ENCODE measurements at places on chromosomes 4 and X.

GRCh38 chr4:128385683-128386304 lies 98.2 kb upstream of the PGRMC2 start:
- DNase-seq = no peak

GRCh38 chr4:72118017-72118416 lies 86.2 kb downstream of the NPFFR2 start:
- no peak for DNase-seq

DNA sequence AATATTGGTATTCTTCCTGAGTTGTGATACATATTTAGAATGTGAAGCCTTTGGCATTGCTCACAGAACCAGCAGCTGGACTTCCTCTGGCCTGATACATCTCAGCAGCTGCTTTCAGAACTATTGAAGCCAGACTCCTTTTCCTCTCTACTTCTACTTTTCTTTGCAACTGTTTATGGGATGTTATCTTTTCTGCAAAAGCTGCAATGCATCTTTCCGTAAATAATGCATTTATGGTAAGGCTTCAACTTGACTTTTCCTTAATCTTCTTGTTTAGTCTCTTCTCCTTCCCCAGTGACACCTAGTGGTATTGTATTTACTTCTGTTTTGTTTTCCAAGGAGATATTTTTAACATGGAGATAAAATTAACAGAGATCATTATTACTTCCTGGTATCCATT lies 1548.7 kb downstream of the PCDH7 start:
- no peak for DNase-seq

- no peak for DNase-seq
These were observed 101.5 kb downstream of the MGST2 start for GRCh38 chr4:139767168-139767567.

DNA sequence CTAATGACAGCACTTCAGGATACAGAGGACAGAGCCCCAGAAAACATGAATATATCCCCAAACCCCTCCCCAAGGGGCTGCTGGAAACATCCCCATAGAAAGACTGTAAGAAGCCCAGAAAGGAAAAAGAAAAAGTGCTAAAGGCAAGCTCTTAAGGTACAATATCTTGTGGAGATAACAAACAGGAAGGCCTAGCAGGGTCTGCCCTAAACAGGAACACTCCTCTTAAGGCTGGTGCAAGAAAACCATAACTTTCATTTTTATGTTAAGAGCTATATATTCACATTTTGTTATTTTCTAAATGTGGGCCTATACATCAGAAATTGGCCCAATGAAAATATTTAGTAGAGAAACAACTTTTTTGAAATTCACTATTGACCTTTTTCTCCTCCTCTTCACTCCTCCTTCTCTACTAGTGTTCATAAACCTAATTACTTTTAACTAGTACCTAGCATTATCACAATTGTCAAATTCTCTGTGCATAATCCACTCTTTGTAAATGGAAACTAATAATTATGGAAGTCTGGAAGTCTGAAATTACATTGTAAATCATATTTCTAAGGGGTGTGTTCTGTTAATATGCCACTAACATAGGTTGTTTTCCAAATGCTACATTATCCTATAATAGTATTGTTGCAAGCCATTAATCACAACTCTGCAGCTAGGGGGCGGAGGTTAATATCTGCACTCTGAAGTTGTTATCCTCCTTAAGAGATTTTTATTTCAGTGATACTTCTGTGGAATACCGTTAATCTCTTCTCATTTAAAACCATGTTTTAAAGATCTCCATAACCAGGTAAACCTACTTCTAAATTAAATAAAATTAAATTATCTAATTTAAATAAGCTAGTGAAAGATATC lies 59.8 kb downstream of the CASK start:
- DNase-seq = no peak

GRCh38 chr4:143668930-143669552 lies 31.4 kb downstream of the FREM3 start:
- no peak for DNase-seq

DNA sequence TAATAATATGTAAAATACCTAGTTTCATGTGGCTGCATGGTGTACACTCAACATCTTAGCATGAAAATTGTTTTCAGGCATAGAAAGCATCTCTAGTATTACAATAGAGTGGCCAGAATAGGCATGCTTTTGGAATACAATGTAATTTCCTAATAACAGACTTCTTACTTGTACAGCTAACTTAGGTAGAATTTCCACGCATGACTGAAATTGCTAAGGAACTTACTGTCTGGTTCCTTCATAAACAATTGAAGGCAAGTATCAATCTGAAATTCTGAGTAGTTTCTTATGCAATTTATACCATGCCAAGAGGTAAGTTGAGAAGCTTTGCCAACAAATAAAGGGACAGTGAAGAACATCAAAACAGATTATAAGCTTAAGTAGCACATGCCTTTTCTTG lies 26.7 kb downstream of the SULT1E1 start:
- DNase-seq = no peak

- no peak for DNase-seq
These were observed 213.9 kb downstream of the DHX15 start for GRCh38 chr4:24370421-24370820.

DNA sequence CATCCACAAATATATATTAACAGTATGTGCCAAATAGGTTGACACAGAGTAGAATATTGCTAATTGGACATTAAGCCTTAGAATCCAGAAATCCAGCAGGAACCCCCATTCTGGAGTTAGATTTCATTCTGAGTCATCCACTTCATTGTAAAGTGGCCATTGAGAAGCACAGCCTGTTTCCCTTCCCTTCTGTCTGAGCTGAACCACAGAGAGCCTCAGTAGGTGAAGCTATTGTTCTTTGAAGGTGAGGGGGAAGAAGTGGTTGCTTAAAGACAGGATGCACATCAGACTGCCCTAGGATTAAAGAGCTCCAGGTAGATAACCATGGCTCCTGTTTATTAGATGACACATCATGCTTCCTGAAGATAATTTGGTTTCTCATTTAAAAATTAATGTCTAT lies 30.6 kb upstream of the MCF2 start:
- DNase-seq = no peak

DNA sequence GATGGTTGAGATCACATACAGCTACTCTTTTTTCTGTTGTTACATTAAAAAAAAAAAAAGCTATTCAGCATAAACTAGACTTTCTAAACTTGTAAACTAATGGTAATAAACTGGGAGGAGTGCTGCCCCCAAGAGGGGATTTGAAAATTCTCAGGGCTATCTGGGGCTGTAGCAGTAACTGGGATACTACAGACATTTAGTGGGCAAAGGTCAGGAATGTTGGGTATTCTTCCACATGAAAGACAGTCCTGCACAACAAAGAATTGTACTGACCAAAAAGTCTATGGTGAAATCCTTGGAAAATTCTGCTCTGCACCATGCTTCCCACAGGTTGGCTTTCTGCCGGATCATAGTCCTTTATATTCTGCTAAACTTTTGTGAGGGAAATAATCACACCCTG lies 232.6 kb upstream of the BOD1L1 start:
- no peak for DNase-seq
